ENCODE measurements at places on chromosomes 3 and 15. TPM values are rescaled to one million over a fixed set of nuclear protein-coding genes. Genes with fewer than 3 reads are reported as not detected.

DNA sequence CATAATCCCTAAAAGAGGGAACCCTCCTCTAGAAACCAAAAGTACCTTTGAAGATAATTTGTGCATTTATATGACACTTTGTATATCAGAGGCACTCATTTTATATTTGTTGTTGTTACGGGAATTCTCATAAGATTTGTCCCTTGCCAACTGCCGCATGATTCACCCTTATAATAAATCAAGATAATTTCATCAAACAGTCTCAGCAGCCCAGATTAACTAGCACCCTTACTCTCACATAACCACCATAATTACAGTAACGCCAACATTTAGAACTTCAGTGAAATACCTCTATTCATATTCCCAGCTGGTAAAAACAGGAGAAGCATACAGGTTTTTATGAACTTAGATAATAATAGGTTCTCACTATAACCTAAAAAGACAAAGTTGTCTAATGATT lies 271.9 kb downstream of the LRRC3B start:
- no peak for DNase-seq
- no peak overlapping the region for H3K27ac ChIP-seq
- no peak overlapping the region for H3K4me3 ChIP-seq
- no peaks in the 10 kb centered on the region for H3K36me3 ChIP-seq

GRCh38 chr3:127137113-127137512 lies 55.8 kb upstream of the PRR23E start:
- DNase-seq: no peak
- peaks cover 2% of the 10 kb centered on the region for H3K4me1 ChIP-seq
- H3K27ac ChIP-seq: no peak overlapping the region

GRCh38 chr3:176755552-176755951 lies 441.7 kb downstream of the TBL1XR1 start:
- no peak overlapping the region for H3K4me3 ChIP-seq
- no peak for DNase-seq
- H3K4me1 ChIP-seq: no peaks in the 10 kb centered on the region
- H3K27me3 ChIP-seq: no peaks in the 10 kb centered on the region
- no peak overlapping the region for H3K27ac ChIP-seq

DNA sequence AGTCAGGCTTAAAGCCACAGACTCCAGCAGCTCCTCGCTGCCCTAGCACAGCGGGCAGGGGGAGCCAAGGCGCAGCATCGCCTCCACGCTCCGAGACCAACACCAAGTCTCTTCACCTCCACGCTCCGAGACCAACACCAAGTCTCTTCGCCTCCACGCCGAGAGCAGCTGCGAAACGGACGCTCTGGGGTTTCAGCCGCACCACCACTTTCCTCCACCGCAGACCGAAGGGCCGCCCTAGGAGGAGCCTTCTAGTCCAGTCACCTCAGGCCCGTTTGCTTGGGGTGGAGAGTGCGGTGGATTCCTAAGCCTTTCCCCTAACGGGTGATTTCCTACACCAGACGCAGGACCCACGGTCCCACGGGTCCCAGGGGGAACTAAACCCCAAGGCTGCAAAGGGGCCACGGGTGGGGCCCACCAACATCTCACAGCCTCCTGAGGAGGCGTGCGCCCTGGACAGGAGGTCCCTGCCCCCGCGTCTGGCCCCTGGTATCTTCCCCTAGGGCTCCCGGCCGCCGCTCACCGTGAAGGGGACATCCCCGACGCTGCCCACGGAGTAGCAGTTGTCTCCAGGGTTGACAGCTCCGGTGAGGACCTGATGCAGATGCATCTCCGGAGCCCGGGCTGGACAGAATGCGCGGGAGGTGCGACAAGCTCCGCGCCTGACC lies 501 bp downstream of the DMXL2 start:
- H3K27me3 ChIP-seq: peaks cover 13% of the 10 kb centered on the region
- peak overlapping the region; percentile 83 for H3K4me3 ChIP-seq
- peaks cover 14% of the 10 kb centered on the region for H3K4me1 ChIP-seq
- DNase-seq: peak; percentile 63
- no peak overlapping the region for H3K27ac ChIP-seq

The PARP9 gene
- total RNA-seq: 38.1 TPM

The LRRC28 gene
- 21.5 TPM for total RNA-seq

DNA sequence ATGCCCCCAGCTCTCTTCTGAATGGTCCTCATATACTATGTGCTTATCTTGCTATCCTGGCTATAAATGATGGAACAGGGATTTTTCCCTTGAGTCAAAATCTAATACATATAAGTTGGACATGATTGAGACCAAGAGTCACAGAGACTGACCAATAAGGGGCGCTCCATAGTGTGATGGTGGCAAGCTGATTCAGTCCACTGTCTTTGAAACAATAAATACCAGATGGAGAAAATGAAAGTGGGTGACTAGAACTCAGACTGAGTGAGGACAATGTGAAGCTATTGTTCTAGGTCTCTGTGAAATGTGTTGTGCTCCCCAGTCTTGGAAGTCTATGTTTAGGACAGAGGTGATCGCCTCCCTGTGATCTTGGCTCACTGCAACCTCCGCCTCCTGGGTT lies 10.6 kb upstream of the FSTL1 start:
- no peak overlapping the region for H3K27ac ChIP-seq
- no peak for DNase-seq
- no peaks in the 10 kb centered on the region for H3K4me1 ChIP-seq
- no peak overlapping the region for H3K4me3 ChIP-seq
- peaks cover 8% of the 10 kb centered on the region for H3K27me3 ChIP-seq

DNA sequence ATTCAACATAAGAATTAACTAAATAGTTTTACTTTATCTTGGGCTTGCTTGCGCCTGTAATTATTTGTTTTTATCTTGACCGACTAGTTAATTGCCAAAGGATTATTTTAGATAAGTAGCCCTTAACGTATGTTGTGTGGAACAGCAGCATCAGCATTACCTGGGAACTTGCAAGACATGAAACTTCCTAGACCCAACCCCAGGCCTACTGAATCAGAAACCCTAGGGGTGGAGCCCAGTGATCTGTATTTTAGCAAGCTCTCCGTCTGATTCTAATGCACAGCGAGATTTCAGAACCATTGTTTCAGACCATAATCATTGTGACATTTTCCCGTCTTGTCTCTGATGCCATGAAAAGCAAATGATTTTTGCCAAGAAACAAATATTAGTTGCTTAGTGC lies 31.1 kb downstream of the FILIP1L start:
- H3K27me3 ChIP-seq: no peaks in the 10 kb centered on the region
- no peak overlapping the region for H3K27ac ChIP-seq
- no peak overlapping the region for H3K4me3 ChIP-seq
- DNase-seq: no peak

GRCh38 chr3:4752201-4753072 lies 226.8 kb upstream of the BHLHE40 start:
- no peak overlapping the region for H3K4me3 ChIP-seq
- no peak overlapping the region for H3K27ac ChIP-seq
- no peaks in the 10 kb centered on the region for H3K27me3 ChIP-seq
- H3K4me1 ChIP-seq: peaks cover 48% of the 10 kb centered on the region

- H3K27me3 ChIP-seq: no peaks in the 10 kb centered on the region
- no peak for DNase-seq
- peak overlapping the region; percentile 43 for H3K27ac ChIP-seq
- H3K4me3 ChIP-seq: no peak overlapping the region
- peaks cover 4% of the 10 kb centered on the region for H3K36me3 ChIP-seq
- peaks cover 73% of the 10 kb centered on the region for H3K4me1 ChIP-seq
Measured at GRCh38 chr3:172134352-172134751, 95.0 kb downstream of the FNDC3B start.

The TM4SF18 gene
- not detected for total RNA-seq
